ENCODE measurements at places on chromosomes 16 and 17.

GRCh38 chr17:3511852-3512504 lies 36.2 kb downstream of the ASPA start:
- no peak for DNase-seq

GRCh38 chr17:6166492-6167179 lies 96.5 kb downstream of the WSCD1 start:
- DNase-seq: no peak

DNA sequence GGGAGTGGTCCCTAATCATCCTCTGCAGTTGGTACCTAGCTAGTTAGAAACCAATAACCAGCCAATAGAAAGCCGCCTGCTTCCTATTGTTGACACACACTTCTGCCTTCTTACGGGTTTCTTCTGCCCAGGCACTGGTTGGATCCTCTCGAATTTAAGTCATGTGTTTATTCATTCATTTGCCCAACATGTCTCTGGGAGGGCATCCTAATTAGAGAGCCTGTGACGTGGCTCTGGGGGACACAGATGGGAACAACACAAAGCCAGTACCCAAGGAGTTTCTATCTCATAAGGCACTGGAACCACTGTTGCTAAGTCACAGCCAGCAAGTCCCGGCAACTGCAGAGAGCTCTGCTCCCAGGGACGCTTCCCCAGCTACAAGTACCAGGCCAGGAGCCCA lies 300.7 kb upstream of the TNRC6C start:
- no peak for DNase-seq

- peak; percentile 23 for DNase-seq
These were observed 182.0 kb downstream of the SEC14L1 start for GRCh38 chr17:77322514-77323412.

GRCh38 chr16:71794943-71795342 lies 13.7 kb downstream of the AP1G1 start:
- DNase-seq: no peak

GRCh38 chr16:83952587-83952939 lies 477 bp upstream of the OSGIN1 start:
- no peak for DNase-seq

DNA sequence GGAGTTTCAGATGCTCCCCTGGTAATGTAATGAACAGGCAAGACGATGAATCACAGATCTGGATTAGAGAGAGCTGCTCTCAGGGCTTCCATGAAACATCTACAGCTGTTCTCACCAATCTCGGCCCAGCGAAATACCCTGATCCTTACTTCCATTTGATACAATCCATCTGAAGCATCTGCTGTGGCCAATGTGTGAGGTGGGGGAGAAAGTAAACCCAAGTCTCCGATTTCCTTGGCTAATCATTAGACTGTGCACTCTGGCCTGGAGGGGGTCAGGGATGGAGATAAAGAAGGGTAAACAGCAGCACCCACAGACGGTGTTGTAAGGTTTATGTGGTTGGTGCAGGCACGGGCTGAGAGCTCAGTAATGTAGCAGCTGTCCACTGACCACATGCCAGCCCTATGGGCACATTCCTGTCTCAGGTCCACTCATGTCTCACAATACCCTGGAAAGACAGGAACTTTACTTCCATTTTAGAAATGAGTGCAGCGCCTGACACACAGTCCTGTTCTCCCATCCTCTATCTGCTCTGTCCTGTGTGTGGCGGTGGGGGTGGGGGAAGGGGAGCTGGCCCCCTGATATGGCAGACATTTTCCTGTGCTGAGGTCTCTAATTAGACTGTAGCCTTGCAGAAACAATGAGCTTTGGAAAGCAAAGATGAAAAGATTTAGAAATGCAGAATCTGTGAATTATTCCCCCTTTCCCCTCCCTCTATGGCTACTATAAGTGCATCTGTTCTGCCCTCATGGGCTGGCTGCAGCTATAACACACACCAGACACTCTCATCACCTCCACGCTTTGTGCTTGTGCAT lies 48.3 kb upstream of the ERN1 start:
- no peak for DNase-seq

DNA sequence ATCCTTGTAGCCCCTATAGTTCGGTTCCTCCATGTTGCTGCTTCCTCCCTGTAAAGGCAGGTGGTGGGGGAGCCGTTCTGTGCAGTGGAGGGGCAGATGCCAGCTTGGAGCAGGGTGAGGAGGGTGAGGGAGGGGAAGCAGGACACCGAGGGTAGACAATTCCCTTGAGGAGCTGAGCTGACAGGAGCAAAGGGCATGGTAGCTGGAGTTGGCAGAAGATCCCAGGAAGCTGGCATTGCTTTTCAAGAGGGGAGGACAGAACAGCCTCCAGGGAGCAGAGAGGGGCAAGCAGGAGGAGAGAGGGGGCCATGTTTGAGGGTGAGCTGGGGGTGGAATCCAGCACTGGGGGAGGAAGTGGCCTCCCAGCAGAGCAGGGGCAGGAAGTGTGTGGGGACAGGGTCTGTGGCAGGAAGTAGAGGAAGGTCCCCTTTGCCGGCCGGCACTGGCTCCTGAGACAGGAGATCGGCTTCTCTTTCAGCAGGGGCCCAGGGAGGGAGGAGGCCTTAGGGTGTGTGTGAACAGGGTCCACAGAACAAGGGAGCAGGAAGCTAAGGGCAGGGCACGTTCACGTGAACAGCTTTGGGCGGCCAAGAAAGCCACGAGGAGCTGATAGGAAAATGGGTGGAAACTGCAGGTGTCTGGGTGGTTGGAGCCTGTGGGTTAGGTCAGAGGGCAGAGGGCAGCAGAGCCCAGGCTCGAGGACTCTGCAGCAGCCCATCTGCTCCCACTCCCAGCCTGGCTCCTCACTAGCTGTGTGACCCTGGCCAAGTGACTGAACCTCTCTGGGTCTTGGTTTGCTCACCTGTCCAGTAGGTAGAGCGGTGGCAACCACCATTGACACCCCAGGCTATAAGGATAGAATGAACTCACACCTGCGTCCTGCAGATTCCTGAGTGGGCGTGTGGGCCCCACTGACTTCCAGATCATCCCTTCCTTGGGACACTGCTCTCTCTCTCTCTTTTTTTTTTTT lies 17.5 kb upstream of the SPNS2 start:
- DNase-seq: no peak

DNA sequence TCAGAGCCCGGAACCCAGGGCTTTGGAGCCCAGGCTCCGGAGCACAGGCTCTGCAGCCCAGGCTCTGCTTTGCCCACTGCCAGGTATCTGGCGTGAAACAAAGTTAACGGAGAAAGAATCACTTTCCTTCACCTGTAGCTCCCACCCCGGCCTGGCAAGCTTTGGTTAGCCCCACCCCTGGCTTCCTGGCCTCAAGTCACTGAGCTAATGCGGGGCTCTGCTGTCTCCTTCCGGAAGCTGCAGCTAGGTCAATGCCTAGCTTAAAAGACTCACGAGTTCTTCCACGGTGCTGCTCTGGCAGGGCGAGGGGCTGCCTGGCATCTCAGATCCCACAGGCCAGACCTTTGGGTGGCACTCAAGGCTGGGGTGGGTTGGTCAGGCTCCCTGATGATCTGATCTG lies 21.1 kb upstream of the SPPL2C start:
- no peak for DNase-seq

- DNase-seq: no peak
These were observed 11.1 kb downstream of the VWA3A start for GRCh38 chr16:22103441-22103840.

DNA sequence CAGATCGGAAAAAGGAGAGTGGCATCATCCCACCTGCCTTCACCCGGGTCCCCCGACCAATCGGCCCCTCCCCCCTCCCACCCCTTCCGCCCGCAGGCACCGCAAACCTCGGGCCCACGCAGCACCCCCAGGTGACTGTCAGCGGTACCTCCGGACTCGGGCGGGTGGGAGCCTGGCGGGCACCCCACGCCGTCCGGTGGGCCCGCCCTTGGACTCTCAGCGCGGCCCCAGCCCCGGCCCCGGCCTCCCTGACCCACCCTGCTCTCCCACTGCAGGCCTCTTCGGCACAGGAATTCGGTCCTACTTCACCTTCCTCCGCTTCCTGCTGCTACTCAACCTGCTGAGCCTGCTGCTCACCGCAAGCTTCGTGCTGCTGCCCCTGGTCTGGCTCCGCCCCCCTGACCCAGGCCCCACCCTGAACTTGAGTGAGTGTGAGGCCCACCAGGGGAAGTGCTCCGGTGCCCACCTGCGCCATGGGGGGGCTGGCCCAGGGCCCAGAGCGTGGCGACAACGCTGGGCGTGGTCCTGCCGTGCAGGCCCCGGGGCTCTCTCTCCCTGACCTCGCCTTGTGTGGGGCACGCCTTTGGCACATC lies 1.6 kb downstream of the TMC8 start:
- no peak for DNase-seq

GRCh38 chr16:81369888-81370504 lies 55.2 kb downstream of the GAN start:
- DNase-seq: no peak

- no peak for DNase-seq
These were observed 19.6 kb upstream of the COPRS start for GRCh38 chr17:31878703-31879073.

- DNase-seq: no peak
These were observed 83.6 kb downstream of the SDR42E1 start for GRCh38 chr16:81927561-81928185.

DNA sequence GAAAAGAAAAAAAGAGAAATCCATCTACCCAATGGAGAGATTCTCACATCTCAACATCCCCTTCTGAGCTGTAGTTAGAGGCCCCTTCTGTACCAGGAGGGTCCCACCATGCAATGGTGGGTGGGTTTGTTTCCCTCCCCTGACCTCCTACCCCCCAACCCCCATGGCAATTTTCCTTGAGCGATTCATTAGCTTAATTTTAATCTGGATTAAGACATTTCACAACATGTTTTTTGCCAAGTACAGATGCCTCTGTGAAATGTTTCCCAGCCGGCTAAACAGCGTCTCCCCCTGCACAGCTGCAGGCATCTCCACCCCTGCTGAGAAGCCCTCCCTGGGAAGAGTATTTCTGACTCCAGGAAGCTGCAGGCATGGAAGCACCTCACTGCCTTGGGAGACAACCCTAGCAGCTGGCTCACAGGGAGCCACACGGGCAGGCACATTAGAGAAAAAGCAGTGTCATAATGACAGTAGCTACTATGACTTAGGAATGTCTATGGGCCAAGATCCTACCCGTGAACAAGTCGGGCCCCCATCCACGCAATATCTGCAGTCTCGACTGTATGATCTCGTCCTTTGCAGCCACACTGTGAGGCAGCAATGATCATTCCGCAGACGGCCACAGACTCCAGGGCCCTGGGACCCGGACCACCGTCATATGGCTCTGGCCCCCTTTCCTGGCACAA lies 117.3 kb downstream of the ADCY9 start:
- no peak for DNase-seq

DNA sequence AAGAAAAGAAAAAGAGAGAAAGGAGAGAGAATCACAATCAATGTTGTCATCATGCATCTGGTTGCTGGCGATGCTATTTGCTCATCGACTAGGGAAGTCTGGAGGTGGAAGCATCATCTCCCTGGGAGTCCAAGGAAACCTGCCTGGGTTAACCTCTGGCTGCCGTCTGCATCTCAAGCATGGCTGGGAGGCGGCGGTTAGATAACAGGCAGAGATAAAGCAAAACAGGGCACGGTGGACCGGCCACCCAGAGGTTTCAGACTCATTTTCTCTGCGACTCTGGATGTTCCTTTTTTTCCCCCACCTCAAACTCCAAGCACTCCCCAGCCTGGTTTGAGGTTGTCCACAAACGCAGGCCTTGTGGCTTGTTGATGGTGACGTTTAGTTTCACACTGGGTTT lies 161.2 kb downstream of the ENGASE start:
- DNase-seq: no peak

GRCh38 chr16:80948886-80949493 lies 57.7 kb downstream of the CMC2 start:
- DNase-seq: peak; percentile 88

GRCh38 chr16:48904333-48904732 lies 294.4 kb upstream of the N4BP1 start:
- no peak for DNase-seq

DNA sequence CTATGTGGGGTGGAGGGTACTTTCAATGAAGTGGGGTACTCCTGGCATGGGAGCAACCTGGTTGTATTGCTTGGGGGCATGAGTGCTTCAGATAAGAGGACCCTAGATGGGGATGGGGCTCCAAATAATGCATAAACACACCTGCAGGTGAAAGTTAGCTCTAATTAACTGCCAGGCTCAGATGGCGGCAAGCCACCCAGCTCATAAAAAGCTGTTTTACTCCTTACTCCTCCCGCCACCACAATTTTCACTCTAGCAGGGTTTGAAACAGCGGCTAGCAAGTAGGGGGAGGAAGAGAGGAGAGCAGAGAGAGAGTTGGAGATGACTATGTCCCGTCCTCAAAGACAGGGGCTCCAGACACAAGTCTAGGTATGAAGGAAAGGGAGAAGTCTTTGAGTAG lies 117.7 kb upstream of the WSCD1 start:
- no peak for DNase-seq

GRCh38 chr16:3873482-3874173 lies 6.9 kb downstream of the CREBBP start:
- DNase-seq: no peak

DNA sequence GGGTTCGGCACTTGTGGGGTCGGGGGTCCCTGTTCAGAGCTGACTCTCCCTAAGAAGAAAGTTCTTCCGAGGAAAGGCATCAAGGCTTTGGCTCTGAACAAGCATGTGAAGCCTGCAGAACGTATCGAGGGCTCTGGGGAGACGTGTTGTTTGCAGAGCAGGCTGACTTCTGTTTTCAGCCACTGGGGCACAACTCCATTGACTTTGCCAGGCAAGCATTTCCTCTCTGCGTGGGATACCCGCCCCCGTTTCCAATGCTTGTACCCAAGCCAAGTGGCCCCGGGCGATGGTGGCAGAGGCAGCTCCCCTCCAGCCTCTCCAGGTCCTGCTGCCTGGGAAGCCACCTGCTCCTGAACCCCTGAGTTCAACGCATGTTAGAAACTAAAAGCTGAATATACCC lies 255.7 kb downstream of the RBFOX3 start:
- no peak for DNase-seq

DNA sequence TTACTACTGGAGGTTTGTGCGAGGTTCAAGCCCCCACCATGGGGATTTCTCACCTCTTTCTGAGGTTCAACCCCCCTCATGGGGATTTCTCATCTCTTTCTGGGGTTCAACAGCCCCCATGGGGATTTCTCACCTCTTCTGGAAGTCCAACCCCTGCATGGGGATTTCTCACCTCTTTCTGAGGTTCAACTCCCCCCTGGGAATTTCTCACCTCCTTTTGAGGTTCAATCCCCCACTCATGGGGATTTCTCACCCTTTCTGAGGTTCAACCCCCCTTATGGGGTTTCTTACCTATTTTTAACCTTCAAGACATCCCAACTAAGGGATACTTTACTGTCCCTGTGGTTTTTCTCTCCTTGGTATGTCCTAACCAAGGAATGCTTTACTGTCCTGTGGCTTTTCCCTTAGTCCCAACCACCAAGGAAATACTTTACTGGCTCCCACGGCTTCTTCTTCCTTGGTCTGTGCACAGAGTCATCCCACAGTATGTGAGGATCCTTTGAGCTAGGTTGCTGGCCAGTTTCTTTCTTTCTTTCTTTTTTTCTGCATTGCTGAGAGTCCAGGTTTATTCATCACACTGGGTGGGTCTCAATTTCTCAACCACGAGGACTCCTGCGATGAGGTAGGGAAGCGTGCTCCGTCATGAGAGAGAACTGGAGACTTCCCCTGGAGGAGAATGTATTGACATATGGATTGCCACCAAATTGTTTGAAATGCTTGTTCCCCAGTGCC lies 2140.2 kb downstream of the TP53TG3F start:
- DNase-seq: no peak

GRCh38 chr16:68486502-68487202 lies 38.3 kb upstream of the SMPD3 start:
- DNase-seq: peak; percentile 28

GRCh38 chr17:71349908-71350600 lies 770.8 kb upstream of the SOX9 start:
- DNase-seq: no peak

- no peak for DNase-seq
These were observed 191.0 kb downstream of the CPPED1 start for GRCh38 chr16:12612598-12613101.

- DNase-seq: no peak
These were observed 35.3 kb downstream of the NOL11 start for GRCh38 chr17:67753026-67753425.

Measured in neural progenitor cell (in vitro differentiated cells).